A549 treated with RU486 at 1 μM for 4 hours (cell line): ENCODE measurements at places on chromosomes 2 and 18. TPM values are rescaled to one million over a fixed set of nuclear protein-coding genes. Genes with fewer than 3 reads are reported as not detected.

The CIDEA gene
- total RNA-seq, result not detected in 5 replicates

The ZNF396 gene
- total RNA-seq, result 0.41 to 0.94 TPM (median 0.64 TPM) in 5 replicates

The C2orf78 gene
- total RNA-seq, result not detected in 5 replicates

The SAG gene
- total RNA-seq, result not detected in 5 replicates

The SERPINB5 gene
- total RNA-seq, result 0.05 to 0.11 TPM (median 0.07 TPM) in 3 of 5 replicates, not detected in the others

The LYPD1 gene
- total RNA-seq, result 12.7 to 20.4 TPM (median 15.6 TPM) in 5 replicates

The CBLN2 gene
- total RNA-seq, result 0.05 to 0.28 TPM (median 0.07 TPM) in 3 of 5 replicates, not detected in the others

The RTTN gene
- total RNA-seq, result 4.7 to 5.6 TPM (median 5.3 TPM) in 5 replicates

The KRTCAP3 gene
- 0.66 to 1.1 TPM (median 0.73 TPM) in 5 replicates for total RNA-seq

The TRMT61B gene
- 11.9 to 18.8 TPM (median 16.4 TPM) in 5 replicates for total RNA-seq

The LRP1B gene
- 0.01 TPM in 1 of 5 replicates, not detected in the others for total RNA-seq

The PID1 gene
- total RNA-seq, result 2.2 to 3.9 TPM (median 2.9 TPM) in 5 replicates

The CNRIP1 gene
- total RNA-seq, result 2.2 to 3.2 TPM (median 2.4 TPM) in 5 replicates

The C1QL2 gene
- total RNA-seq, result 0.07 to 0.15 TPM (median 0.11 TPM) in 4 of 5 replicates, not detected in the other

The PTPRN gene
- 0.87 to 2.0 TPM (median 1.3 TPM) in 5 replicates for total RNA-seq
